ENCODE measurements at places on chromosomes 3 and 15. TPM values are rescaled to one million over a fixed set of nuclear protein-coding genes. Genes with fewer than 3 reads are reported as not detected.

The TERC gene
- 2.9 TPM for total RNA-seq

The PDCD6IP gene
- total RNA-seq, result 296 TPM

The AMIGO3 gene
- not detected for total RNA-seq

The LDHAL6B gene
- total RNA-seq, result not detected
